ENCODE measurements at places on chromosomes 3 and 15. TPM values are rescaled to one million over a fixed set of nuclear protein-coding genes. Genes with fewer than 3 reads are reported as not detected.

Gene VPS8
- 66.9 TPM for total RNA-seq

Gene FOXL2NB
- total RNA-seq, result not detected

DNA sequence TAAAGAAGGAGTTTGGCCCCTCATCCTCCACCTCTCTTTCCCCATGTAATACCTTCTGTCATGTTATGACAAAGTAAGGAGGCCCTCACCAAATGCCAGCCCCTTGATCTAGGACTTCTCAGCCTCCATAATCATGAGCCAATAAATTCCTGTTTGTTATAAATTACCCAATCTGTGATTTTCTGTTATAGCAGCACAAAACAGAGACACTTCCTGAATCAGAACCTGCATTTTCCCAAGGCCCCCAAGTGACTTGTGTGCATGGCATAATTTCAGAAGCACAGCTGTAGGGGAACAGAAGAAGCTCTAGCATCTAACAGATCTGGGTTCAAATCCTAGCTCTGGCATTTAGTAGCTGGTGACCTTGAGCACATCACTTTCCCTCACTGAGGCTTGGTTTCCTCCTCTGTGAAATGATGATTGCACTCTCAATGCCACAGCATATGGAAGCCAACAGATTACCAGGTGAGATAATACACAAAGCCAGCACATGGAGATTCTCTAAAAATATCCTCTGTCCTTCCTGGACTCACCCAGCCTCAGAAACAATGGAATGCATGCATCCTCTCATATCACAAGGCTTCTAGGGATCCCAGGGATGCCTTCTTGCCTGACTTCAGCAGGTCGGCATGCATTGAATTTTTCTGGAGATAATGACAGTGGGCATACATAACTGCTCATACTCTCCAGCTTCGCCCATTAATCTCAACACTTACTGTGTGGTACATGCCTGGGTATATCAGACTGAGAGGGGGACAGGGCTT lies 26.3 kb downstream of the TLNRD1 start:
- H3K27me3 ChIP-seq, result no peaks in the 10 kb centered on the region
- no peak for DNase-seq
- H3K4me3 ChIP-seq, result no peak overlapping the region
- peaks cover 46% of the 10 kb centered on the region for H3K4me1 ChIP-seq

Gene PFN2
- total RNA-seq, result 9.4 TPM

Gene CYP1A2
- total RNA-seq, result not detected

DNA sequence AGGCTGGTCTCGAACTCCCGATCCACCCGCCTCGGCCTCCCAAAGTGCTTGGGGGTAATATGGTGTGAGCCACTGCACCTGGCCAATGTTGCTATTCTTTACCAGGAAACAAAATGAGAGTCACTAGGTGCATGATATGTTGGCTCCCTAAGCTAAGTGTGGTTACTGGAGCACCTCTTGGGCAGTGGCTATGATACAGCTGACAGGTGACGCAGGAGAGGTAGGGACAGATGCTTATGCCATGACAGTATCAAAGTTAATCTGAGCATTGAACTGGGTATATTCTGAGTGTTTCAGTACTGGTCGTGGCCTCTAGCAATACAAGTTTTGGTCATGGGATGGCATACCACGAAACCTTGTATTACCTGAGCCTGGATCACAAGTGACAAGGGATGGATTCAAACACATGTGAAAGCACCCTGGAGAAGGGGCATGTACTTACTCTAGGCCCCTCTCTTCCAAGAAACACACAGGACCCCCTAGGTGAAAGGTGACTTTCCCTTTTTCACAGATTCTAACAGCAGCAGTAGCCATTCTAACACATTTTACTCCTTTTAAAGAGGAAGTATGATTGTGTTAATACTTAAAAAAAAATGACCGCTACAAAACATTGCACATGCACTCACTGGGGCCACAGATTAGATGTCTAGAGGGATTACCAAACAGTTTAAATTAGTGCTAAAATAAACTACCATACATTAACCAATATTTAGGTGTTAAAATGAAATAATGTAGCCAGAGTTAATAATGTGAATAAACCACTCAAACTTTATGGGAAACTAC lies 467.3 kb downstream of the SHQ1 start:
- H3K36me3 ChIP-seq, result peaks cover 8% of the 10 kb centered on the region
- H3K4me1 ChIP-seq, result peaks cover 60% of the 10 kb centered on the region
- no peak overlapping the region for H3K4me3 ChIP-seq
- DNase-seq, result no peak

Gene INKA1
- total RNA-seq, result 7.6 TPM

DNA sequence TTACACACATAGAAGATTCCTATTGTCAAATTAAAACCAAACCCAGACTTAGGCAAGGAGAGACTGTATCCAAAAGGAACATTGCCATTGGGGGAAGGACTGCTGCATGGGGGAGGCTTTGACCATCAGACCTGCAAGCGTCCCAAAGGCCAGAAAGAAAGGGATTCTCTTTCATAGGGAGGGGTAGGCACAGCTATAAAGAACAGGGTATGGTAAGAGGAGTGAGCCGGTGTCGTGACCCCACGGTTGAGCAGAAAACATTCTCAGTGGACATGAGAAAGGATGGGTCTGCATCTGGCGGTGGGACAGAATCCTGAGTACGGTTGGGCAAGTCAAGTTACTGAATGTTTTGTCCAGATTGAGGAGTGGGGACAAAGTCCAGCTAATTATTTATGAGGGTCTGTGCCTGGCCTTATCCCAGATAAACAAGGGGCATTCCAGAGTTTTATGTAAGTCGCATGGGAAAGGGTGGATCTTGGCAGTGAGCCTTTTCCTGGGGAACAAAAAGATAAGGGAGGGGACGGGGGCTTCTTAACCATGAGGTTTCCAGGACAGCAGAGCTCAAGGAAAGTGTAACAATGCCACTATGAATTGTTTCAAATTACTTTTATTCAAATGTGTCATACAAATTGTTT lies 357.8 kb downstream of the OCA2 start:
- DNase-seq, result no peak
- no peaks in the 10 kb centered on the region for H3K36me3 ChIP-seq
- H3K4me1 ChIP-seq, result no peaks in the 10 kb centered on the region
- no peaks in the 10 kb centered on the region for H3K27me3 ChIP-seq

Measured in upper lobe of left lung (tissue), 6 donors.